AG10803 (cell line): ENCODE measurements at places on chromosomes 6 and 20.
A peak's percentile ranks its signal among the peaks of the same experiment; 100 is the strongest.

DNA sequence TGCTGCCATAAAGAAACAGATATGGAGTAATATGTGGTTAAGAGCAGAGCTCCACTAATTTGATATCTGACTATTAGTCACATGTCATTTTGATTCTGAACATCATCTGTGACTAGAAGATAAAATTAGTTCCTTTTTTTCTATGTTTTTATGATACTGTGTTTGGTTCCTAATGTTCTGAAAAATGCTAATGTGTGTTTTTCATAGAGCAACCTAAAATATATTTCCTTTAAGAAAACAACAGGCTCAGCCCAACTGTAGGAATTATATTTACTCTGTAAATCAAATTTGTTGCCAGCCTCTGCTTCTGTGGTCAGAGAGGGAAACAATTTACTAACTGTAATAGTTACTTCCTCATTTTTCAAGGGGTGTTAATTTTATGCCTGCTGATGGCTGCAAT, 33.3 kb upstream of the TXLNB start:
- DNase-seq, result no peak

- DNase-seq, result no peak
Observed at GRCh38 chr6:163723759-163724158, 309.2 kb downstream of the QKI start.

- DNase-seq, result peak; percentile 42
Observed at GRCh38 chr6:14726816-14727493, 518.9 kb upstream of the JARID2 start.

DNA sequence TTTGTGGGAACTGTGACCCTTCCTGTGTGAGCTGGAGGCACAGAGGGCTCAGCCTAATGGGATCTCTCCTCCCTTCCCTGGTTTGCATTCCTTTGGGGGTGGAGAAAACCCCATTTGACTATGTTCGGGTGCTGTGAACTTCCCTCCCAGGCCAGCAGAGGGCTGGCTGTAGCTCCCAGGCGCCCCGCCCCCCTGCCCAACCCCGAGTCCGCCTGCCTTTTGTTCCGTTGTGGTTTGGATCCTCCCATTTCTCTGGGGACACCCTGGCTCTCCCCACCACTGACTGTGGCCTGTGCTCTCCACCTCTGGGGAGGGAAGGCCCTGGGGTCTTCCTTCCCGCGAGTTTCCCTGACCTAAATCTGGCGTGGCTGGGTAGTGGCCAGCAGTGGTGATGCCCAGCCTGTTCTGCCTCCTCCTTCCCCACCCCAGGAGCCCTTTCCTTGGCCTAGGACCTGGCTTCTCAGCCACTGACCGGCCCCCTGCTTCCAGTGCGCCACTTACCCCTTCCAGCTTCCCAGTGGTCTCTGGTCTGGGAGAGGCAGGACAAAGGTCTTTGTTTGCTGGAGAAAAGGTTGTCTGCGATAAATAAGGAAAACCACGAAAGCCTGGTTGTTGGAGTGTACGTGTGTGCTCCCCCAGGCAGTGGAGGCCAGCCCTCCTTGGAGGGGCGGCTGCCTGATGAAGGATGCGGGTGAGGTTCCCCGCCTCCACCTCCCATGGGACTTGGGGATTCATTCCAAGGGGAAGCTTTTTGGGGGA, 4.9 kb downstream of the VEGFA start:
- peak; percentile 74 for DNase-seq

DNA sequence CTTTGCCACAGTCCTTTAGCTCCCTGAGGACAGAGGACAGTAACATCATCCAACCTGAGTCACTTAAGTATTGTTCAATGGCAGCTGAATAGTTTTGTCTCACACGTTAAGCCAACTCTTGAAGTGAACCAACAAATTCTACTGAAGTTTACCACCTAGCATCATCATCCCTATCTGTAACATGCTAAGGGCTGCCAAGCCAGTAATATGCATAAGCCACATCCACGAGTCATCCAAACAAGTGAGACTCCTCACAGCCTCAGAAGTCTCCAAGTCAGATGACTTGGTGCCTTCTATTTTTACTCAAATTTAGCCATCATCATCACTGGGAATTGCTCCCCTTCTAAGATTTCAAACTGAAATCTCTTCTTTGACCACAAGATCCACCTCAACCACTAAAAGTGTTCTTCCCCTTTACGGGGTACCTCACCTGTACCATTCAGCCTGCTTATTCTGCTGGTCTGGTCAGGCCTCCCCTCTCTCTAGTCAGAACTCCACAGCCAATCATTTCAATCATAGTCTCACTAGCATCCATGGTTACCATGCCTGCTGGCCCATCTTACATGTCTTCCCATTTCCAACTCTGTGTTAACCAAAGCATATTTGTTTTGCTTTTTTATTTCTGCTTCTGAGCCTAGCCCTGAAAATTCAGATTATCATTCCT, 73.7 kb downstream of the DTNBP1 start:
- peak; percentile 76 for DNase-seq

- DNase-seq, result no peak
Observed at GRCh38 chr20:64055893-64056638, 6.6 kb upstream of the SOX18 start.

GRCh38 chr20:50438986-50439407, 71.2 kb upstream of the PTPN1 start:
- peak; percentile 47 for DNase-seq

GRCh38 chr6:70684794-70685493, 17.3 kb downstream of the SMAP1 start:
- DNase-seq, result no peak

- peak; percentile 28 for DNase-seq
Observed at GRCh38 chr20:48760403-48760983, 67.3 kb downstream of the PREX1 start.

- DNase-seq, result no peak
Observed at GRCh38 chr6:68086199-68086598, 548.9 kb upstream of the ADGRB3 start.

- DNase-seq, result no peak
Observed at GRCh38 chr6:153056308-153056707, 53.8 kb upstream of the MTRF1L start.

- no peak for DNase-seq
Observed at GRCh38 chr6:160363016-160363996, 15.1 kb downstream of the SLC22A3 start.

GRCh38 chr20:61706259-61706961, 359.3 kb downstream of the TAF4 start:
- no peak for DNase-seq

- DNase-seq, result peak; percentile 62
Observed at GRCh38 chr6:12479881-12480280, 189.7 kb downstream of the EDN1 start.

DNA sequence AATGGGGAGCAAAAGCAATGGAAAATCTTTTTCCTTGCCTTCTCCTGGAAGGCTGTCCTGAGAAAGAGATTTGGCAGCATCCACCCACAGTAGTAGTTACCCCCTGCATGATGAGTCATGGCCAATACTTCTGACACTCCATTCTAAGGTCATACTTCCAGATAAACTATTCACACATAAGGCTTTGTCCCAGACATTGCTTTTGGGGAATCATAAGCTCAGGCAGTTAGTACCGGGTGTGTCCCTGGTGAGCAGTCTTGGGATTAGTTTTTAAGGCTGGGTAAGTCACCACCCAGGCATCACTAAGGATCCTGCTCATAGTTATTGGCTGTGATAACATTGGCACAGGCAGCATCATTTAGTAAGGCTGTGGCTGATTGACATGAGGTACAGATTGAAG, 160.6 kb upstream of the GGTLC1 start:
- no peak for DNase-seq

- peak; percentile 30 for DNase-seq
Observed at GRCh38 chr6:4344317-4344899, 209.0 kb upstream of the ECI2 start.

DNA sequence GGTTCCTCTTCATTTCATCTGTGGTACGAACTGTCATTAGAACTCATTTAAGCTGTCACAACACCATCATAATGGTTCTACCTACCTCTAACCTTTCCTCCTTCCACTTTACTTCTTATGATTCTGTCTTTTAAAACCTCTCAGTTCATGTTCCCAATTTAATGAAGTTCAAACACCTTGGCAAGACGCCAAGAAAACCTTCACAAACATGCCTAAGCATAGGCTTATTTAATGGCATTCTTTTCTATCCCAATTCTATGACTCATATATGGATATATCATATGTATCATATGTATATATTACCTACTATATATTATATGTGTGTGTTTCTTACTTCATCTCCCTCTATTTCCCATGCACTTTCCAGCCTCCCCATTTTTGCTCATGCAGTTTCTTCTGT, 283.4 kb upstream of the TBX18 start:
- no peak for DNase-seq

DNA sequence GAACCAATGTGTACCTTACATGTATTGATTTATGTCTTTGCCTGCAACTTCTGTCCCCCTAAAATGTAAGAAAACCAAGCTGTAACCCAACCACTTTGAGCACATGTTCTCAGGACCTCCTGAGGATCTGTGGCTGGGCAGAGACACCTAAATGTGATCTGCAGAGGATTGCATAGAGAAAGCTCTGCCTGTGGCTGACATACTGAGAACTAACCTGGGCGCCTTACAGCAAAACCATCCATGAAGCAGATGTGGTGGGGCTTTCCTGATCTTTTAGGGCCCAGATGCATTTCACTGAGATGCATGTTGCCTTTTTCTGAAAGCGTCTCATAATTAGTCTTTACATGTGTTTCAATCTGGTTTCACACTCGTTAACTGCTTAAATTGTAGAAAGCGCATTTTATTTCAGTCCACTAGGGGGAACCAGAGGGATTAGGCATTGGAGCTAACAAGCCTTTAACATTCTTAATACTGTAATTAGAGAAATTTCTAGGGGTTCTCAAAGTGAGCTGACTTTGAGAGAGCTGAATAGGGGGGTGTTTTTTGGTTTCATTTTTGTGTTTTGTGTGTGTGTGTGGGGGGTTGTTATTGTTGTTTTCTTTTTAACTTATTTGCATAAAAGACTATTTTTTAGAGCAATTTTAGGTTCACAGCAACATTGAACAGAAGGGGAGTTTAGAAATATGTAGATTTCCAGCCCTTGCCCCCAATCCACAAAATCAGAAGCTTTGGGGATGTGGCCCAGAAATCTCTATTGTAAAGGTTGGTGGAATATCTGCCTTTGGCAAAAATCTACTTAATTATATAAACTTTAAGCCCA, 50.9 kb upstream of the FAM184A start:
- peak; percentile 75 for DNase-seq

GRCh38 chr20:62364911-62365736, 2.0 kb downstream of the LAMA5 start:
- DNase-seq, result no peak

DNA sequence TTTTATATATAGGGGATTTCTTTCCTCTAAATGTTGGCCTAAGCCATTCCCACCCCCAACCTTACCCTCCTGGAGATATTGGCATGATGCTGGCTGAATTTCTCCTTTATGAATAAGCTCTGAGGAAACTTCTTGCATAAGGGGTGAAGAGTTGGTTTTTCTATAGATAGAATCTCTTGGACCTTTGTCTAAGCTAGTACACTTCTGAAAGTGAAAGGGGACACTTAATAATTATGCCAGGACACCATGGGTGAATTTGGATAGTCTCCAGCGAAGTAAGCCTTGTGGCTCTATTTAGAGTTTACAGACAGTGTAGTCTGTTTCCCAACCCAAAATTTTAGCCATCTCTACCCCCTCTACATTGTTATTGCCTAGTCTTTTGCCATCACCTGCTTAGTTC, 27.1 kb upstream of the FABP7 start:
- DNase-seq, result no peak

GRCh38 chr6:105259913-105260889, 80.4 kb upstream of the POPDC3 start:
- DNase-seq, result no peak
